Adrenal gland (tissue), 19 donors: ENCODE measurements at places on chromosomes 11 and 22. TPM values are rescaled to one million over a fixed set of nuclear protein-coding genes. Genes with fewer than 3 reads are reported as not detected.

DNA sequence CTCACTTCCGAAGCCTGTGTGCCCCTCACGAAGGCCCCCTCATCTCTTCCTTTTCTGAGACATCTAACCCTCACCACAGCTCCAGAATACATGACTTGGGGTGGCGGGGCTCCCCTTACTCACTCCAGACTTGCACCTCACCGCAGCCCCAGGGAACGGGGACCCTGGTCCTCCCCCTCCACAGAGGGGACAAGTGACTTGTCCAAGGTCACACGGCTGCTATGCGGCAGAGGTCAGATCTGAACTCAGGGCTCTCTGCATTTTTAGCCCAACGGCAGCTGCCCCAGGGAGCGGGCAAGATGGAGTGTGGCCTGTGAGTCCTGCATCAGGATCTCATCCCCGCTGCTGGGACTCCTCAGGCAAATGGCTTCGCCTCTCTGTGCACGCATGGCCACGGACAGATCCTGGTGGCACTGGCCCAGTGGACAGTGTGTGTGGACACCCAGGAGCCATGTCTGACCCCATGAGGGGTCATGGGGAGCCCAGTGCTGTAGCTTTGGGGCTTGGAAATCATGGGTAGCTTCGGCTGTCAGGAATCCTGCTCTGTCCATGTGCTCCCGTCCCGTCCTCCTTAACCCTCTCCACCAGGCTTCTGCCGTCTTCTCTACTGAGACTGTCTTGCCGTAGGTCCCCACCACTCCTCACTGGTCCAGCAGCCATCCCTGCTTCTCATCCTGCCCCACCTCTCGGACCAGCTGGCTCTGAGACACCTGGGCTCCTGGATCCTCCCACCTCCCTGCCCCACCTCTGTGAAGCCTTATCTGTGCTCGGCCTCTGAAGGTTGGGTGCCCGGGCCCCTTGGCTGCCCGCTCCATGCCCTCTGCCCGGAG, 48.0 kb upstream of the CARS1 start:
- DNase-seq: no peak

- DNase-seq: no peak
Observed at GRCh38 chr11:130272336-130272735, 42.4 kb downstream of the ZBTB44 start.

GRCh38 chr22:24758164-24758799, 16.2 kb downstream of the PIWIL3 start:
- DNase-seq: peak; percentile 72

Gene LRRC74B
- total RNA-seq: not detected

DNA sequence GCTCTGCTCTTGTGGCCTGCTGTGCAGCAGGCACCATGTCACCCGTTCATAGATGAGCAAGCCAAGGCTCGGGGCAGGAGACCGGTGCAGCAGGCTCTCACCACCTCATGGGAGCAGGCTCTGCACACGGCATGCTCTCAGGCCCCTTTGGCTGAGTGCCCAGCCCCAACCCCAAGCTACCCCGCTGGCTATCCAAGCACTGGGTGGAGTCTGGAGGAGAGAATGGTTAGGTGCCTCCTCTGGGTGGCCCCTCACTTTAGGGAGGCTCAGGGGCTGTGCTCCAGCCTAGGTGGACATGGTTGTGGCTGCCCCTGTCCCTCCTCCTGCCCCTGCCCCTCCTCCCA, 199.9 kb downstream of the IGLL1 start:
- DNase-seq: no peak

Gene SLC1A2
- total RNA-seq: 10.8 TPM

DNA sequence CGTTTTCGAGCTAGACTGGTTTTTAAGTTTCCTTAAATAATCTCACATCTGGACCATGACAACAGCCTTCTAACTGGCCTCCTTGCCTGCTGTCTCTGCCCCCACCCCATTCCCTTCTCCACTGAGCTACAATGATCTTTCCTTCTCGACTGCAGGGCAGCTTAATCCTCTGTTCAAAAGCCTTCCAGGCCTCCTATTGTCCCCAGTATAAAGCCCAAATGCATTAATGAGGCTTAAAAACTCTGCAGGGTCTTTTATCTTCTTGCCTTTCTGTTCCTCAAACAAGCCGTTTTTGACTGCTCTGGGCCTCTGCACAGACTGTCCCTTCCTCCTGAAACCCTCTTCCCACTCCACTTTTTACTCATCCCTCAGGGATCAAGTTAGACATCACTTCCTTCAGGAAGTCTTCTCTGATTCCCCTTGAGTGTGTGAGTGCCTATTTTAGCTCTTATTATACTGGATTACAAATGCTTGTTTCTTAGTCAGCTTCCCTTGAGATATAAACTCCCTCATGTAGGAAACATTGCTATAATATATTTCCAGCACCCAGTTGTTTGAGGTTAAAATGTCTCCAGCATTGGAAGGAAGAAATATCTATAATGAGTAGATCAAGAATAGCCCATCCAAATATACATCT, 23.6 kb upstream of the PAMR1 start:
- DNase-seq: no peak

DNA sequence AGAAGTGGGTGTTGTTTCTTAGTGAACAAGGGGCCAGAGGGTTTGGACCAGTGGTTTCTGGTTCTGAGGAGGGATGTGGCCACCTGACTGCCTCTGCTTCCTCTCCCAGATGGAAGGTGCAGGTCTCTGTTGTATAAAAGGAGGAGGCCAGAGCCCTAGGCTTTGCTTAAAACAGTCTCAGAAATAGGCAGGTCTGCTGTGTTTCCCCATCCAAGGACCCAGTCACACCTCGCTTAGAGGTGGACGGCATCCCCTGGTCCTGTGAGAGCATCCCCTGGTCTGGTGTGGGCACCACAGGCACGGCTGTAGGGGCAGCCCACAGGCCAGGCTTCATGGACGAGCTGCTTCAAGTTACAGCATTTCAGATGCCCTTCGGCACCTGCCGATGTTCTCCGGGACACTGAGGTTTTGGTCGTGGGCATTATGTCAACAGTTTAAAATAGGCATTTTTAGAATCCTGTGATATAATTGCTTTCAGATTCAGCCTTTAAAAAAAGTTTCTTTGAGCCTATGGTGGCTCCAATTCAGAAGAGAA, 45.7 kb upstream of the SHANK2 start:
- DNase-seq: no peak

GRCh38 chr11:121575250-121575962, 122.6 kb upstream of the SORL1-AS1 start:
- peak; percentile 90 for DNase-seq

- no peak for DNase-seq
Observed at GRCh38 chr11:45332276-45332934, 46.3 kb upstream of the SYT13 start.

GRCh38 chr11:48052183-48053044, 72.1 kb downstream of the PTPRJ start:
- no peak for DNase-seq

- peak; percentile 85 for DNase-seq
Observed at GRCh38 chr11:64448599-64449380, 89.8 kb downstream of the RPS6KA4 start.

- DNase-seq: no peak
Observed at GRCh38 chr11:8683115-8683807, 669 bp downstream of the RPL27A start.

DNA sequence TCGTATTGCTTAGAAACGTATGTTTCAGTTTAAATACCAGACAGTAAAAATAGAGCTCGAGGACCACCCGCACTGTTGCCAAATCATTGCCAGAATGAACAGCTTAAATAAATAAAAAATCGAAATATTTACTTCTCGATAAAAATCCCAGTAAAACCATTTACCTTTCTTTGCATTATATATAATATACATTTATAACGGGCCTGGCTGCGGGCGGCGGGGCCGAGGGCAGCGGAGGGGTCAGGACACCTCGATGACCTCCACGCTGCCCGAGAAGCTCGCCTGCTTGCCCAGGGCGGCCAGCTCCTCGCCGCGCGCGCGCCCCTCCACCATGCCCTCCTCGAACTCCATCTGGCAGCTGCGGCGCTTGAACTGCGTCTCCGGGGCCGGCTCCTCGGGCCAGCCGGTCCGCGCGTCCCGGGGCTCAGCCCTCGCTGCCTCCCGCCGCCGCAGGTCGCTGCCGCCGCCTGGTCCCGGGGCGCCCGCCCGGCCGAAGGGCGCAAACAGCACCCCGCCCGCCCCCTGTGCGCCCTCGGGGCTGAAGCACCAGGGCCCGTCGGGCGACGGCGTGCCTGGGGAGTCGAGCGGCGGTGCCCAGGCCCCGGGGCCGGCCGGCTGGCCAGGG, 15.7 kb downstream of the DUSP8 start:
- DNase-seq: no peak

Gene CARNS1
- total RNA-seq: 0.65 TPM

GRCh38 chr11:112470355-112470754, 209.7 kb upstream of the PLET1 start:
- no peak for DNase-seq

Gene MPEG1
- 54.8 TPM for total RNA-seq

Gene CHADL
- total RNA-seq: 5.6 TPM

Gene KRTAP5-9
- total RNA-seq: not detected

Gene SLCO2B1
- total RNA-seq: 124 TPM

Gene UBASH3B
- total RNA-seq: 10.7 TPM

DNA sequence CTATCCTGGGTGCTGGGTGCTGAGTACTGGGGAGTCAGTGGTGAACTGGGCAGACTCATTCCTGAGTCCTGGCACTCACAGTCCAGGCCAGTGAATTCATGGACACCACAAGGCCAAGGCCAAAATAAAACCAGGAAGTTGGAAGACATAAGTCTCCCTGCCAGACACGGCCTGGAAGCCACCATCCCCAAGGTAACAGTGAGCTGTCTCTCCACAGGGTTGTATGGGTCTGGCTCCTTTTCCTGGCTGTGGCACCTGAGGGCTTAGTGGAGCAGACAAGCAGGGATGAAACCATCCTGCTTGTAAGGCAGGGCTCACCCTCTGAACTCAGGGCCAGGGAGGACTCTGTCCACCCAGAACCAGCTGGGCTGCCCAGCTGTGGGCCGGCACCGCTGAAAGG, 54.7 kb upstream of the ALX4 start:
- DNase-seq: no peak

GRCh38 chr11:100031973-100032372, 655.1 kb upstream of the ARHGAP42 start:
- no peak for DNase-seq

Gene KCNJ11
- total RNA-seq: 3.0 TPM

Gene WT1
- total RNA-seq: not detected

- DNase-seq: no peak
Observed at GRCh38 chr11:58576887-58577471, 1.3 kb upstream of the LPXN start.

DNA sequence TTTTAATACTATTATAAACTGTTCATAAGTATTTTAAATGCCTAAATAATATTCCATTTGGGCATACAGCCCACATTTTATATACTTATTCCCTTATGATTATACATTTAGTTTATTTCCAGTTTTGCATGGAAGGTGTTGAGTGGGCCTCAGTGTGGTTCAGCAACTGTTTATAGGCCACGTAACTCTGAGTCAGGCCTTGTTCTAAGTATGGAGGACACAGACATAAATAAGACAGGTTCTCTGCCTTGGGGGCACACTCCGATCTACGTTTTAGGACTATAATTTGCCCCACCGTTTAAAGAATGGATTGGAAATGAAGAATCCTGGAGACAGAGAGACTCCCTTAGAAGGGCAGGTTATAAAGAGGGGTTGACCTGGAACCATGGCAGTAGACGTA, 212.2 kb upstream of the TBCEL start:
- DNase-seq: no peak

Gene NCAM1
- total RNA-seq: 99.9 TPM

GRCh38 chr11:88779577-88779976, 286.2 kb downstream of the GRM5 start:
- no peak for DNase-seq

DNA sequence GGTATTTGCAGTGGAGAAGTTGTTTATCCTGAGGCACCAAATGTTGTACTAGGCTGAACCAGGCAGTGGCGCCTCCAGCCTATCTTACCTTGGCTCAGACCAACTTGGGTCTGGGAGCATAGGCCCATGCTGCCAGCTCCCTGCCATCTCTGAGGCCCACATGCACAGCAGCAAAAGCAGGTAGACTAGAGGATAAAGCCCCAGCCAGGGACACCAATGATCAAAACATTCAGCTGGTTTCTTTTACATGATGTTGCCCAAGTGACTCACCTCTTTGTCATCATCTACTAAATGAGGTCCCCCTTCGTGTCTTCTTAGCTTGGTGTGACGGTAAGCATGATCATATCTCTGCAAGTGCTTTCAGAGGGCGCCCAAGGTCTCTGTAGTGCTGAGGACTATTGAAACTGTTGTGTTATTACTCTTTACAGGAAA, 112.1 kb upstream of the DRD2 start:
- no peak for DNase-seq

- no peak for DNase-seq
Observed at GRCh38 chr11:134742224-134742612, 330.2 kb upstream of the B3GAT1 start.

- peak; percentile 5 for DNase-seq
Observed at GRCh38 chr11:117384045-117384444, 56.4 kb downstream of the CEP164 start.

Gene KRTAP5-6
- not detected for total RNA-seq

- DNase-seq: no peak
Observed at GRCh38 chr22:50605613-50606074, 5.1 kb downstream of the MAPK8IP2 start.

- no peak for DNase-seq
Observed at GRCh38 chr22:28450109-28450508, 229.5 kb downstream of the TTC28 start.

DNA sequence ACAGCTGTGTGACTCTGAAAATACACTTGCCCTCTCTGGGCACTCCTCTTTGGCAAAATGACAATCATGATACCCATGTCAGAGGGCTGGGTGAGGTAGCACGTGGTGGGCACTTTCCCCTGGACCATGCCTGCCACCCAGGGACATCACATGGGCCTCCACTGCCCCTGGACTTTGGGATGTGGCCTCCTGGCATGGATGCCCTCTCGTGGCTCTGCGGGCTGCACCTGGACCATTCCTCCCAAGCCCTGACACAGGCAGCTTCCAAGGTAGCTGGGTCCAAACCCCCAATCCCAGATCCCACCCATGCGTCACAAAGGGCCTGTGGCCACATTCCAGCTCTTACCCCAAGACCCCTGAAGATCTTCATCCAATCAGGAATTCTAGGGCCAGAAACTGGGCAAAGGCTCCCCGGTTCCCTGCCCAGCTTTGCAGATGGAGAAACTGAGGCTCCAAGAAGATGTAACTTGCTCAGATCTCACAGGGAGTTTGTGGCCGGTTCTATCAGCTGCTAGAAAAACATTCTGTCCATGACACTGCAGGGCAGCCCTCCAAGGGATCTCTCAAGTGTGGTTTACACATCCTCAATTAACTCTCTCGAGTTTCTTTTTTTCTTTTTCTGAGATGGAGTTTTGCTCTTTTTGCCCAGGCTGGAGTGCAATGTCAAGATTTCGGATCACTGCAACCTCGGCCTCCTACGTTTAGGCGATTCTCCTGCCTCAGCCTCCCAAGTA, 35.4 kb upstream of the CYB5R3 start:
- no peak for DNase-seq

Gene MRGPRE
- not detected for total RNA-seq

- peak; percentile 96 for DNase-seq
Observed at GRCh38 chr11:2945031-2945756, 16.0 kb upstream of the PHLDA2 start.

Gene C11orf97
- total RNA-seq: 0.17 TPM

Gene AMPD3
- total RNA-seq: 62.4 TPM

DNA sequence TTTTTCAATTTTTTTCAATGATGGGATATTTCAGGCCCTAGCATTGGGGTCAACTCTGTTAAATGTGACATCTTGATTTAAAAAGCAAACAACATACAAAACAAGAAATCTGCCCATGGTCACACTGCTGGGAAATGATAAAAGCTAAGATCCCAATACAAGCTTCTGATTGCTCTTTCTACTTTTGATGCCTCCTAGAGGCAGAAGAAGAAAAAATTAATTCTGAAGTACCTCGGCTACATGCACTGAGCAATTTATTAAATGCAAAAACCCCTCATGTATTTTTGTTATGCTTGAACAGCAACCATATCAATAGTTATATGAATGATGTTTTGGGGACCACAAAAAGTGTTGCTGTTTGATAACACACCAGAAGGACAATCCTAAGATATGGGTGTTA, 342.1 kb upstream of the NARS2 start:
- no peak for DNase-seq
